ENCODE measurements at places on chromosomes 1 and 21. TPM values are rescaled to one million over a fixed set of nuclear protein-coding genes. Genes with fewer than 3 reads are reported as not detected.
A peak's percentile ranks its signal among the peaks of the same experiment; 100 is the strongest.

The UBE2U gene
- total RNA-seq: not detected

The CELA3B gene
- not detected for total RNA-seq

The FAM72B gene
- 2.9 TPM for total RNA-seq

- peaks cover 3% of the 10 kb centered on the region for H3K27me3 ChIP-seq
- no peaks in the 10 kb centered on the region for H3K4me1 ChIP-seq
- no peak for DNase-seq
- H3K4me3 ChIP-seq: no peak overlapping the region
- H3K27ac ChIP-seq: no peak overlapping the region
These were observed 5.2 kb downstream of the BRINP3 start for GRCh38 chr1:190472494-190472893.

GRCh38 chr1:165928075-165928731 is 100.8 kb downstream of the UCK2 start:
- no peaks in the 10 kb centered on the region for H3K27me3 ChIP-seq
- H3K4me1 ChIP-seq: peaks cover 9% of the 10 kb centered on the region
- H3K4me3 ChIP-seq: no peak overlapping the region
- DNase-seq: peak; percentile 67
- H3K36me3 ChIP-seq: no peaks in the 10 kb centered on the region

DNA sequence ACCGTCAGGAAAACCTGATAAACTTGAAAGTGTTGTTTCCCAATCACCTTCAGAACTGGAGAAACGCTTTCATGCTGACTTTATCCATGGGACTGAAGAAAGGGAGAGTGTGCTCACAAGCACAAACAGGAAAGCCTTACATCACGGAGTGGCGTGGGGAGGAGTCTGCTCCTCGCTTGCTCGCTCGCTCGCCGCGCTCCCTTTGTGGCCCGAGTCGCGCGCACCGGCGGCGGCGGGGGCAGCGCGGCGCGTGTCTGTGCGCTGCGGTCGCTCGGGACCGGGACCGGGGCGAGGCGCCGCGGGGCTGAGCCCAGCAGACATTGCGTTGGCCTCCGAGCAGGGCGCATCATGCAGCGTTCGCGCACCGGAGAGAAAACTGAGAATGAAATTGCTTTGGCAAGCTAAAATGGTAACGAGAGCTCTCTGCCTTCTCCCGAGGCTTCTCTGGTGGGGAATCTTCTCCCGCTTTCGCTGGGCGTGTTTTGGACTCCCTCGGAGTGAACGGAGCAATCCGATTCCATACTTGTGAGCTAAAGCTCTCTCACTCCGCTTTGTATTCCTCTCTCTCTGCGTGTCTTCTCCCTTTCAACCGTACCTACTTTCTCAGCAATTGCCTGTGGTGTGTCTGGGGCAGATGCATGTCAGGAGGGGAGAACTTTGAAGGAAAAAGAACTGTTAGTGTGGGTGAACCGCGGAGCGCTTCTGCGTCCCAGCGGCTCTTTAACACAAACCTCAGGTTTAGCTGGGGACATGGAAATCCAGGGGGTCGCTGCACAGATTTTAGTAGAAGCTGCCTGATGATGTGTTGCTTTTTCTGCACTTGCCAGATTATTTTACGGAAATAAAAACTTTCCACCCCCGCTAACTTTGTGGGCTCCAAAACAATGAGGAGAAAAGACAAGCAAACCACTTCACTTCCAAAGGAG is at the start of gene RGL1:
Gene RGL1, plus strand, starts transcription at position 205 of the 926 bp plus-strand sequence. Its CDS starts 178 bp downstream, at position 383.
- peaks cover 50% of the 10 kb centered on the region for H3K4me1 ChIP-seq
- peaks cover 38% of the 10 kb centered on the region for H3K36me3 ChIP-seq
- H3K27ac ChIP-seq: peak within 1 kb of the TSS; percentile 86
- peak; percentile 55 for DNase-seq
- peaks cover 2% of the 10 kb centered on the region for H3K27me3 ChIP-seq
- peak within 1 kb of the TSS; percentile 95 for H3K4me3 ChIP-seq

GRCh38 chr1:184896000-184896399 is 78.3 kb downstream of the NIBAN1 start:
- H3K36me3 ChIP-seq: peaks cover 15% of the 10 kb centered on the region
- H3K27me3 ChIP-seq: no peaks in the 10 kb centered on the region
- no peak overlapping the region for H3K27ac ChIP-seq
- DNase-seq: no peak

DNA sequence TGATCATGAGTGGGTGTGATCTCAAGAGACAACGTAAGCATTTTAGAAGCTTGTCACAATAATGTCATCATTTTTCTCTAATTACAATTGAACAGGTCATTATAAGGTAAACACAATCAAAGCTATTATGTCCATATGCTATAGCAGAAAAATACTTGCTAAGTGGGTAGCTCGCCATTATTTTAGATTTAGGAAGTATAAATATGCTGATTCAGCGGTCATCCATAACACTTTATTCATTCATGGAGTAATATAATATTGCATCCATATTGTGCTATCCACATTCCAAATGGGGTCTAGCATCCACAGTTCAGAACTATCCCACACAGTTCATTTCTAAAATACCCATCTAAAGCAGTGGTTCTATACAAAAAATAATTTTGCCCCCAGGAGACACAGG is 8.4 kb downstream of the KRTAP15-1 start:
- H3K27me3 ChIP-seq: no peaks in the 10 kb centered on the region
- DNase-seq: no peak
- H3K27ac ChIP-seq: no peak overlapping the region
- no peak overlapping the region for H3K4me3 ChIP-seq
- H3K36me3 ChIP-seq: no peaks in the 10 kb centered on the region
